ENCODE measurements at places on chromosomes 16 and 17.

DNA sequence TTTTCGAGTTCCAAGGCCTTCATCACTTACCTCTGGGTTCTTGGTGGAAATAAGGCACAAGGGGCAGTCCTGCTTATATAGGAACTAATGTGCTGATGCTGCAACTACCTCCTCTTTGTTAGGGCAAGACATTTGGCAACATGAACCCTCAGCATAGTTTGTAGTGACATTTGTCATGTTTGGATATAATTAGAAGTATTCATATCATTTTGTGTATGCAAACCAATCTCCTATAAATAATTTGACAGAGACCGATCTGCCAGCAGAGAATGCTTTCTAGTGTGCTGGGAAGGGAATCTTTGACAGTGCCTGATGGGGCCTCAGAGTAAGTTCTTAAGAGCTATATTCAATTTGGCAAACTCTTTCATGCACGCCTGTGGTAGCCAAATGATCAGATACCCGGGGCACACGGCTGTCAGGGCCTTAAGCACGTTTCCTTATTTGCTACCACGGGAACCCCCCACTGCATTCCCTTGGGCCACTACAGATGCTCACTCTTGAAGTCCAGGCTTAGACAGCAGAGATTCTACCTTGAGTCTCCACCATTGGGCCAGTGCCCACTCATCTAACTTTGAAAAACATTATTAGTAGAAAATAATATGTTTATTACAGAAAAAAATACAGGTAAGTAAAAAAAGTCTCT lies at the start of gene MYH8:
Gene MYH8 (minus strand): TSS at position 51 of the 643 bp plus-strand sequence. CDS start 1,723 bp downstream, outside the sequence.
- DNase-seq, result no peak

DNA sequence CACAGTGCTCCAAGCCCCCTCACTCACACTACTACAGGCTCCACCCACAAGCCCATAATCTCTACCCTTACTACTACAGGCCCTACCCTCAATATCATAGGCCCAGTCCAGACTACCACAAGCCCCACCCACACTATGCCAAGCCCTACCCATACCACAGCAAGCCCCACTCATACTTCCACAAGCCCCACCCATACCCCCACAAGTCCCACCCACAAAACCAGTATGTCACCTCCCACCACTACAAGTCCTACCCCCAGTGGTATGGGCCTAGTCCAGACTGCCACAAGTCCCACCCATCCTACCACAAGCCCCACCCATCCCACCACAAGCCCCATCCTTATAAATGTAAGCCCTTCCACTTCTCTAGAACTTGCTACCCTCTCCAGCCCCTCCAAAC lies 13.8 kb downstream of the RIPOR1 start:
- peak; percentile 89 for DNase-seq

- no peak for DNase-seq
These were observed 12.3 kb downstream of the CPNE2 start for GRCh38 chr16:57104706-57105105.

DNA sequence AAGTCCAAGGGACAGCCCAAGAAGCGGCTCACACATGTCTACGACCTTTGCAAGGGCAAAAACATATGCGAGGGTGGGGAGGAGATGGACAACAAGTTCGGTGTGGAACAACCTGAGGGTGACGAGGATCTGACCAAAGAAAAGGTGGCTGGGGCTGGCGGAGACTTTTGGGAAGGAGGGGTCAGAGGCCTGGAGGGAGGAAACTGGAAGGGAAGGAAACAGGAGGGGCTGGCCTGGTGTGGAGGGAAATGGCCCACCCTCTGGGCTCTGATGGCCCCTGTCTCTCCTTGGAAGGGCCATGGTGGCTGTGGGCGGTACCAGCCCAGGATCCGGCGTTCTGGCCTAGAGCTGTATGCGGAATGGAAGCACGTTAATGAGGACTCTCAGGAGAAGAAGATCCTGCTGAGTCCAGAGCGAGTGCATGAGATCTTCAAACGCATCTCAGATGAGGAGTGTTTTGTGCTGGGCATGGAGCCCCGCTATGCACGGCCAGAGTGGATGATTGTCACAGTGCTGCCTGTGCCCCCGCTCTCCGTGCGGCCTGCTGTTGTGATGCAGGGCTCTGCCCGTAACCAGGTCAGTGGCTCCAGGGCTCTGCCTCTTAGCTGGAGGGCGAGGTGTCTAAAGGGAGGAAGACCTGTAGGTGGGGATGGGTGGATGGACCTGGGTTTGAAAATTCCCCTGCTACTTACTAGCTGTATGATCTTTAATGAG lies 12.5 kb downstream of the POLR2A start:
- no peak for DNase-seq

DNA sequence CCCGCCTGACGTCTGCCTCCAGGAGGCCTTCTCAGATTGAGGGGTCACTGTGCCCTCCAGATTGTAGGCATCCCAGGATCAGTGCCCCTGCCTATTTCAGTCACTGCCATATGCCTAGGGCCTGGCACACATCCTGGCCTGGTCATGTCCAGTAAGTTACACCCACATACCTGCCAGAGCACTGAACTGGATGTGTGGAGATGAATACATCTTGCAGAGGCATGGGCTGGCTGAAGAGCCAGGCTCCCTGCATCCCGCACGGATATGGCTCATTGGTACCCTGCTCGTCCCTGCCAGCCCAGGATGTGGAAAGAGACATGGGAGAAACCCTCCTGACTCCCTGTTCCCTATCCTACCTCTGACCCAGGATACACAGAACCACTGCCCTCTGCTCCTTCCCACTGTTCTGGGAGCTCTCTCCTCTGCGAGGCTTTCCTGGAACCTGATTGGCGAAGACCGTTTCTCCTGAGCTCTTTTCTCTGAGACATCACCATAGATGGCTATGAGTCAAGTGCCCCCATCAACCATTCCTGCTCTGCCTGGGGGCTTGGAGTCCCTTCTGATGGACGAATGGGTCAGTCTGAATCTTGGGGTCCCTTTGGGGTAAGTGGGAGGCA lies 40.0 kb upstream of the TAC4 start:
- no peak for DNase-seq

- DNase-seq, result peak; percentile 40
These were observed 2.2 kb downstream of the RAB26 start for GRCh38 chr16:2150418-2151187.

DNA sequence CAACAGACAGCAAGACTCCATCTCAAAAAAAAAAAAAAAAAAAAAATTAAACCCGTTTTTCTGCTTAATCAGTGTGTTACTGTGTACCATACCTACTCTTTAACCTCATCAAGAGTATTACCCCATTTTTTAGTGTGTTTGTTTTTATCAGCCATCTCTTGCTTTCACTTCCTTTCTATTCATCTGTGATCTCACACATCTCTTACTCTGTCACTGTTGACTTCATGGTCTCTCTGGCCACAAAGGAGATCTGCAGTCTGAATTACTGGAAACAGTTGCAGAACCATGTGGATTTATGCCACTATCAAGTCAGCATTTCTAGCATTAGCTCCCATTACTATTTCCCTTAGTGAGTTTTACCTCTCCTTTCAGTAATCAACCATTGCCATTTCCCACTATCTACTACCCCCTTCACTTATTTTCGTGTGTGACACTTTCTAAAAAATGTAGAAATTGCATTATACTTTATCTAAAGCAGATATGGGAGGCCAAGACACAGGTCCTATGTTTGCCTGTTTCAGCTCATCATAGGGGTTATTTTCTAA lies 20.1 kb downstream of the NDEL1 start:
- DNase-seq, result peak; percentile 68

DNA sequence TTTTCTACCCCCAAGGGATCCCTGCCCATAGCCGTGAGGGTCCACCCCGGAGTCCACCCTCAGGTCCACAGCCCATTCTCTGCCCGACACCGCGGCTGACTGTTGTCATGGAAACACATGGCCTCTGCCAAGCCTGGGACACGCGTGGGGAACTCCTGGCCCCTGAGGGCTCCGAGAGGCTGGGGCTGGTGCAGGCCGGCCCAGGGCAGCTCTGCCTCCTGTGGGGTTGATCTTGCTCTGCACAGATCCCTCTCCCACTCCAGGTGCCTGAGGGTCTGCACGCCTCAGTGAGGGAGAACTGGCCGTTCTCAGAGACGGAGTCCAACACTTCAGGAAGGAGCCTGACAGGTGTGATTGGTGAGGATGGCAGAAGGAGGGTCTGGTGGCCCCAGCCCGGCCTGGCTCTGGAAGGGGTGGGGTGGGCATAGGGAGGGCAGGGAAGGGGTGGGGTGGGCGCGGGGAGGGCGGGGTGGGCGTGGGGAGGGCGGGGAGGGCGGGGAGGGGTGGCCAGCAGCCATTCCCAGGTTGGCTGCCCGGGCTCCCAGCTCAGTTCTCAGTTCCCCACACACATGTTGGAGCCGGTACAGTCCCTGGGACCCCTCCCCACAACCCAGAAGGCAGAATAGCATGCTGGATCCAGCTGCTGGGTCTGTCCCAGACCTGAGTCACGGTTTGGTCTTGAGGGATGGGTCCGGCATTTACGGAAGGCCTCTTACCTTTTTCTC lies 6.4 kb downstream of the MRPL28 start:
- no peak for DNase-seq

- DNase-seq, result no peak
These were observed 84.9 kb downstream of the NPIPB11 start for GRCh38 chr16:29321585-29321984.

- DNase-seq, result no peak
These were observed 254.3 kb downstream of the WWOX start for GRCh38 chr16:78353640-78354275.

DNA sequence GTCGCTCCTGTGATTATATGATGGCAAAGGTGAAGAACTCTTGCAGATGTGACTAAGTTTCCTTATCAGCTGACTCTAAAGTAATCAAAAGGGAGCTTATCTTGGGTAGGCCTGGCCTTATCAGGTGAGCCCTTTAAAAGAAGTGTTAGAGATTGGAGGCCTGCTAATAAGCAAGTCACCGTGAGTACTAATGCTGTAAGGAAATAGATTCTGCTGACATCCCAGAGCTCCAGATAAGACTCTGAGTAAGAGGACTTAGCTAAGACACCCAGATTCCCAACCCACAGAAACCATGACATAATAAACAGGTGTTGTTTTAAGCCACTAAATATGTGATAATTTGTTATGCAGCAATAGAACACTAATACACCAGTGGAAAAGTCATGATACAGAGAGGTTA lies 99.9 kb upstream of the FAM20A start:
- no peak for DNase-seq

DNA sequence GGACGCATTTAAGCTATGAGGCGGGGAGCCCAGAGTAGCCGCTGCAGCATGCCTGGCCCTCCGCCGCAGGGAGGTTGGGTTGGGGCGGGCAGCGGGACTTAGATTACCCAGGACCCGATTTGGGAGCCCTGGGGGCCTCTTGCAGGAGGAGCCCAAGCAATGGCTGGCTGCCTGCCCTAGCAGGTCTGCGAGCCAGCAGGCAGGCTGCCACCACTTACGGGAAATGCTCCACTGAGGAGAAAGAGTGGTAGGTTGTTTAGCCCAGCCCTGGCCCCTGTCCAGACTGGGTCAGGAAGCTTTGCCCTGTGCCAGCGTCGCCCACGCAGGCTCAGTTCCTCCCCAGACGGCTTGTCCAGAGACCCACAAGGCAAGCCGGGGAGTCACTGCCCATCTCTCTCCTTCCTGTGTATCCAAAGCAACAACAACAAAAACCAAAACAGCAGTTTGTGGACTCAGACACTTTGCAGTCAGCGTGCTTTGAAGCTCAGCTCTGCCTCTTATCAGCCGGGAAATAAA lies 10.3 kb upstream of the TVP23A start:
- DNase-seq, result no peak

DNA sequence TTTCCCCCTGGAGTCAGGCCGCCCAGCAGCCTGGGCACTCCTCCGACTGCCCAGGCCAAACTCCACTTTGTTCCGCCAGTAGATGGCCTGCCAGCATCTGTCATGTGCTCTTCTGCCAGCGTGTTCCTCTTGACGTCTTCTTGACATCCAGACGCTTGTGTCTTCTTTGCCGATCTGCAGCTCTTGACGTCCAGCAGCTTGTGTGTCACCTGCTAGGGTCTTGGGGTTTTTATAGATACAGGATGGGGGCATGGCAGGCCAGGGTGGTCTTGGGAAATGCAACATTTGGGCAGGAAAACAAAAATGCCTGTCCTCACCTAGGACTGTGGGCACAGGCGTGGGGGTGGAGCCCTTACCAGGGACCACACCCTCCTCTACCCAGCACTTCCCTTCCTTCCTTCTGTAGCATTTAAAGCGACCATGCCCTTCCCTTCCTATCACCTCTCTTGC lies 88.7 kb downstream of the BMERB1 start:
- peak; percentile 63 for DNase-seq

DNA sequence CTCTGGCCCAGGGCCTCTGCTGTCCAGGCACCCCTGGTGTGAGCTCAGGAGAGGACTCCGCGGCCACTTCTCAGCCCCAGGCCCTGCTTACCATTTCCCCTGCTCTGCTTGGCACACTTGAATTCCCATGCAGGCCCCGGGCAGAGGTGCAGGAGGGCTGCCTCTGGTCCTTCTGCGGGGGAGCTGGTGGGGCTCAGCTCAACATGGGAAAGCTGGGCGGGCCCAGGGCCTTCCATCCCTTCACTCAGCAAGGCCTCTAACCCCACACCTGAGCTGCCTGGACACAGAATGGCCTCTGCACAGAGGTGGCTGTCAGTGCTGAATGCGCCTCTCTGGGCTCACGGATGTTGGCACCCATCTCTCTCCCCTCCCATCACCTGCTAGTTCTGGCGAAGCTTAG lies 12.5 kb upstream of the RNPS1 start:
- no peak for DNase-seq

- DNase-seq, result no peak
These were observed 8.0 kb downstream of the IL32 start for GRCh38 chr16:3073448-3073847.

- DNase-seq, result no peak
These were observed 4.0 kb downstream of the CCDC92B start for GRCh38 chr17:2745317-2746037.

- DNase-seq, result no peak
These were observed 174.8 kb downstream of the XYLT1 start for GRCh38 chr16:17295948-17296347.

DNA sequence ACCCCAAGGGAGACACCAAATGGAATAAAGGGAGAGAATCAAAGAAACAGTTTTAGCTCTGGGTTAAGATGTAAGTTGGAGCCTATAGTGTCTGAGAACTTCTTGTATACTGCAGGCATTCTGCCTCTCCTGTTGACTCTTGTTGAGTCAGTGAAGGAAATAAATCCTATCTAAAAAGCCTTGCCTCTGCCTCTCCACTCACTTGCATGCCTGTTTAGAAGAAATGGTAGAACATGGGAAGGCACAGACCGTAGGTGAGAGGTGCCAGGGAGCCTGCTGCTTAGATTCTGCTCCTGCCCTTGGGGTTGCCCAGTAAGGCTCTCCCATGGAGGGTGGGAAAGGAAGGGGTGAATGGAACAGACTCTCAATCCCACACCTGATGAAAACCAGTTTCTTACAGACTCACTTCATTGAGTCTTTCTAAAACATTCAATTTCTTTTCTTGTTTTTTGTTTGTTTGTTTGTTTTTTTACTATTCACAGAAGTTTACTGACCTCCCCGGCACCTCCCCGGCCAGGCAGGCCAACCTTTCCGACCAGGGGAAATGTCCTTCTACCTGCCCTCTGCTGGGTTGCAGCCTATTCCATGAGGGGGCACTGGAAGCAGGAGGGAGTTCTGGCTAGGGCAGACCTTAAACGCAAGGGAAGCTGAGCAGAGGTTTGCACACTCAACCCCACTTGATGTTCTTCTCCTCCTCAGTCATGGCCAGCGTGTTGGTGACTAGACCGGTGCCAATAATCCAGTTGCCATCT lies 211.7 kb upstream of the WSB1 start:
- no peak for DNase-seq

GRCh38 chr16:31206776-31207175 lies 4.2 kb upstream of the PYCARD start:
- no peak for DNase-seq

- DNase-seq, result no peak
These were observed 270.8 kb upstream of the CDH5 start for GRCh38 chr16:66095676-66096075.

- peak; percentile 93 for DNase-seq
These were observed 30.5 kb upstream of the PLCG2 start for GRCh38 chr16:81748476-81749198.

GRCh38 chr17:82106688-82107305 lies 8.8 kb upstream of the FASN start:
- no peak for DNase-seq
